C1 segment of cervical spinal cord (tissue), 14 donors: ENCODE measurements at places on chromosomes 6 and 20.

- no peak for DNase-seq
Observed at GRCh38 chr6:68040312-68040778, 594.7 kb upstream of the ADGRB3 start.

- DNase-seq, result no peak
Observed at GRCh38 chr20:59526242-59527225, 77.8 kb upstream of the PHACTR3 start.

DNA sequence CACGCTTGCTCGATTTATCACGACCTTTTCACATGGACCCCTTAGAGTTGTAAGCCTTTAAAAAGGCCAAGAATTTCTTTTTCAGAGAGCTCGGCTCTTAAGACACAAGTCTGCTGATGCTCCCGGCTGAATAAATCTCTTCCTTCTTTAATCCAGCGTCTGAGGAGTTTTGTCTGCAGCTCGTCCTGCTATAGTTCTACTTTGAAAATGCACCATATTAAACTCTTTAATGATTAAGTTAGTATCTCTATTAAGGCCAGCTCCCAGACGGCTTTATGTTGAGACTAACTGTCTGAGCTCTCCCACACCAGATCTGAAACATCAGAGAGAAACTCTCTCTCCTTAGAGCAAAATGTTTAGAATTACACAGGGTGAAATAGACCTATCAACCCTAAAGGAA is 18.0 kb upstream of the GSTA3 start:
- DNase-seq, result no peak

DNA sequence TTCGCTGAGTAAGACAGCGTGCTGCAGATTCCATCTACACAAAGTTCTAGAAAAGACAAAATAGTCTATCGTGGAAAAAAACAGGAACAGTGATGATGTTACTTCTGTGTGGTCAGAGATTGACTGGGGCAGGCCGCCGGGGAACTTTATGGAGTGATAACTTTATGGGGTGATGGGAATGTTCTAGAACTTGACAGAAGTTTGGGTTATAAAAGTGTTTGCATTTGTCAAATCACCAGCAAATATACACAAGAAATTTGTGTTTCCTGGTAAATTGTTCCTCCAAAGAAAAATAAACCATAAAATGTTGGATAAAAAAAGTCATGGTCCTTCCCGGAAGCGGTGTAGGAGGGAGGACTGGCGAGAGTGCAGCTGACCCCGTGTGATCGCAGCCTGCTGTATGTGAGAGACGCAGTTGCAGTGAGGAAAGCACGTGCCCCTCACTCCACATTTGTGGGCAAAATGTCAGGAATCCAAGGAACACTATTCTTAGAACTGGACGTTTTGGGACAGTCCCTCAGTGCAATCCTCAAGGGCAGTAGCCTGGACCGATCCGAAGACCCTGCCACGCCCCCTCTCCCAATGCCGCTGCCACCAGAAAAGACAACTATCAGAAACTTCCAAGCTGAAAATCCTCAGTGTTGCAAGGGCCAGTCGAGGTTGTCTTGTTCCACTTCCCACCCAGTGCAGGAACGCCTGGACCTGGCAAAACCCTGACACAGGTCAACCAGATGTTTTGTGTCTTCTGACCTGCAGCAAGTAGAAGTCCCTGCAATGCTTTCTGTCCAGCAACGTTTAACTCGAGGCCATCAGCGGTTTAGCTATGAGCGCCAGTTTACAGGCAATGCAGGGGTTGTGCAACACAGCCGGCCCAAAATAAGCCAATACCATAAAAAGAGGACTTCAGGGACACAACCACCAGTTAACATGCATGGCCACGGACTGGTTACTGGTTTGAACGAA is 80.5 kb upstream of the QKI start:
- DNase-seq, result no peak

DNA sequence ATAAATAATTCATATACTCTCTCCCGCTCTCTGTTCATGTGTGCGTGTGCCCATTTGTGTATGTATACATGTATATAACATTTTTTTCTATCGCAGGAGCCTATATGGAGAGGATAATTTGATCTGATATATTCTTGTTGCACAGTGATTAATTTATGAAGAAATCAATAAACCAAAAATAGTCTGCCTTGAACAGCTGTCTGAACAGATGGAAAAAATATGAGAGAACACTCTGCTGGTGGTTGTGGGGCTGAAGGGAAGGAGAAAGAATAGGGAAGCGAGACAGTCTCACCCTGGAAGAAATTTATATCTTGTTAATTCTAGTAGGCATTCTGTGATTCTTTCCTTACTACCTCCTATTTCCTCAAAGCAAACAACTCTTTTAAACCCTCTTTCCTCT is 96.6 kb upstream of the B3GAT2 start:
- no peak for DNase-seq

DNA sequence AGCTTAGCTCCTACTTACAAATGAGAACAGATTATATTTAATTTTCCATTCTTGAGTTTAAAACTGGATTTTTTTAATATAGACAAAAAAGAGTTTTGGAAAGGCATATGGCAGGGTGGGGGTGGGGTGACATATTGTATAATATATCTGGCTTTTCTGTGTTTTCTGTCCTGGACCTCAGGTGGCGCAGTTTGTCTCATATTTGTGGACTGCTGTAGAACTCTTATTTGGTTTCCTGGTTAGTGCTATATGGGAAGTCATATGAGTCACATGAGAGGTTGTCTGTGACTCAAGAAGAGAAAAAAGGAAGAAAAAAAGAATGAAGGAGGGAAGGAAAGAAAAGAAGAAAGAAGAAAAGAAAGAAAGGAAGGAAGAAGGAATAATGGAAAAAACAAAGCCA is 131.8 kb downstream of the CLVS2 start:
- no peak for DNase-seq

- no peak for DNase-seq
Observed at GRCh38 chr6:12923644-12924235, 207.2 kb downstream of the PHACTR1 start.

GRCh38 chr6:13711324-13711732 is 307 bp downstream of the RANBP9 start:
- peak; percentile 52 for DNase-seq

- no peak for DNase-seq
Observed at GRCh38 chr6:78253618-78254017, 600.8 kb downstream of the MEI4 start.

DNA sequence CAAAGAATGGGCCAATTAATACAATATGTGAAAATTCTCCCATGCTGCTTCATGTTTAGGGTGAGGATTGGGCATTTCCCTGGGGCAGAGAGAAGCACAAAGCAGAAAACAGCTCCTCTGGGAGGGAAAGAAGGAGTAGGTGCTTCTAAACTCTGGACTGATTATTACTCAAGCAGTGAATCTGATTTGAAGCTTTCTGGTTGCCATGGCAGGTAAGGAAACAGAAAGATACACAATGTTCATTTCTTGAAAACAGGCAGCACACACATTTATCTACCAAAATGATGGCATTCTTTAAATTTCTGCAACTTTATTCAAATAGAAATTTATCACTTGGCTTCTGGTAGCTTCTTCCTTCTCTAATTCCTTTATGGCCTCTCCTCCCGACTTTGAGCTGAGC is 305.4 kb upstream of the CHD6 start:
- DNase-seq, result no peak

DNA sequence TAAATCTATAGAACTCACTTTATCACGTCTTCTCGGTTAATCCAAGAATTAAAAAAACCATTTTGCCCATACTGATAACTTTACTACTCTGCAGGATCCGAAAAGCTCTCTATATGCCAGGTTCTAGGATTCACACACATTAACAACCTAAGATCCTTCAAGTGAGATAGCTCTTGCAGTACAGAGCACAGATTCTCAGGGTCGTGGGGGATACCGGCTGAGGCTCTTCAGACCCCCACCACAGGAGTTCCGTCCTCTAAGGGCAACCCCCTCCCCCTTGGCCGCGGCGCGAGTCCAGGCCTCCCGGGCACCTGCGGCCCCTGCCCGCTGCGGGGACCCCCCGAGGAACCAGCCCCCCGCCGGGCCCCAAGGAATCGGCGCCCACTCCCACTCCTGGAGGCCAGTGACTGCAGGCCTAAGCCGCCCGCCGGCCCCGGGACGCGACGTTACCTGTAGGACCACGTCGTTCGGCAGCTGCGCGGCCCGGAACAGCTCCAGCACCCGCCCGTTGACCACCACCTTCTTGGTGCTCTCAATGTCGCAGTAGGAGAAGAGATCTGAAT is 892 bp downstream of the REPS1 start:
- peak; percentile 65 for DNase-seq

DNA sequence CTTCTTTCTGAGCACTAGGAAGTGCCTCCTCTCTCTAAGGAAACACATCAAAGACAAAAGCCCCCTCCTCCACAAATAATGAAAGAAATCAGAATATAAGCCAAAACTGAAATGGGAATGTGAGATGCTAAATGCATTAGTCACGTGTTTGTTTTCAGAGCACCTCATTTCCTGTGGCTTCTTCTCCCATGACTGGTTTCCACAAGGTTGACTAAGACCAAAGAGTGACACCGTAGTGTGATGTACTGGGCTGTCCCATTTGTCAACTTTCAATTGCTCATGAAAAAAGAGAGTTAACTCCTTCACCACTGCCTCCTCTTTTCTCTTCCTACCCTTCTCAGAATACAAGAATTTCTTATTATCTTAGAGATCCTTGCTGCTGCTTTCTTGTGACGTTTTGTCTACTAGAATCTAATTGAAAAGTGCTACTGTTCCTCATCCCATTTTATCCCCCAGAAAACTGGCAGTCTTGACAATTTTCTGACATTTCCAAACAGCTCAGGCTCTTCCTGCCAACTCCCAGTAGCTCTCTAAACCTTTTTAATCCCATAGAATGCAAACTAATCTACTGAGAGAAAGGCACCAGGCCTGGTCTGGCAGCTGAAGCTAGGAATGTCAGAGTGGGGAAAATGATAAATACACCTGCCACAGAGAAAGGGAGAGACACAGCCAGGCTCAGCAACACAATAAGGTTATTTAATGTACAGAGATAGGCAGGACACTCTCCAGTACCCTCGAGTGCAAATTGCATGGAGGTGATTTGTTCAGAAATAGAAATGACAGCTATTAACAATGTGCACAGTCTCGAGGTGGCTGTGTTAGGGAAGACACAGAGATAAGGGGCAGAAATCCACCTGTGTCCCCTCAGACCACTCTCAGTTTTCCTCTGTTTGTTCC is 671.7 kb upstream of the NRSN1 start:
- no peak for DNase-seq

DNA sequence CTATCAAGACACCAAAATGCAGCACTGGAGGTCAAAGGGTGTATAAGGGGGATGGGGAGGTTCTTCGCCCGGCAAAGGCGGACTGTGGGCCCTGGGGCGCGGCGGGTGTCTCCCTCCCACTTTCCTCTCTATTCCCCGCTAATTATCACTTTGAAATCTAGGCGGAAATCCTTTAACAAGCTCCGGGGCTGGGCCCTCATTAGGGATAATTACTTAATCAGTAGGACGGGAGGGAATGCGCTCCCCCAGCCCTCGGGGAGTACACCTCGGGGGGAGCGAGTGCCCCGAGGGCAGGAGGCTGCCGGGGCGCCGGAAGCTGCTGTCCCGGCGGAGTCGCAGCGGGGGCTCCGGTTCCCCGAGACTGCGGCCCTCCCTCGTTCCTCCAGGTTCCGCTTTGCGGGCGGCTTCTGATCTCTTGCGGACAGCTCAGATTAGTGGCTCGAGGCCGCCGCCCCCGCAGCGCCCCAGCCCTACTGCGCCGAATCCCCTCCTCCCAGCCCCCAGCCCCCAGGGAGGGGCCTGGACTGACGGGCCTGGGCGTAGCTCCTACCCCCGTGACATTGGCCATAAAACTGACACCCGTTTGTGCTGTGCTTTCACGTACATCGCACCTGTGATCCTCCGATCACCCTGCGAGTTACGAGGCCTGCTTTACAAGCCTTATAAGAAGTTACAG is 14.7 kb downstream of the MUCL3 start:
- no peak for DNase-seq

DNA sequence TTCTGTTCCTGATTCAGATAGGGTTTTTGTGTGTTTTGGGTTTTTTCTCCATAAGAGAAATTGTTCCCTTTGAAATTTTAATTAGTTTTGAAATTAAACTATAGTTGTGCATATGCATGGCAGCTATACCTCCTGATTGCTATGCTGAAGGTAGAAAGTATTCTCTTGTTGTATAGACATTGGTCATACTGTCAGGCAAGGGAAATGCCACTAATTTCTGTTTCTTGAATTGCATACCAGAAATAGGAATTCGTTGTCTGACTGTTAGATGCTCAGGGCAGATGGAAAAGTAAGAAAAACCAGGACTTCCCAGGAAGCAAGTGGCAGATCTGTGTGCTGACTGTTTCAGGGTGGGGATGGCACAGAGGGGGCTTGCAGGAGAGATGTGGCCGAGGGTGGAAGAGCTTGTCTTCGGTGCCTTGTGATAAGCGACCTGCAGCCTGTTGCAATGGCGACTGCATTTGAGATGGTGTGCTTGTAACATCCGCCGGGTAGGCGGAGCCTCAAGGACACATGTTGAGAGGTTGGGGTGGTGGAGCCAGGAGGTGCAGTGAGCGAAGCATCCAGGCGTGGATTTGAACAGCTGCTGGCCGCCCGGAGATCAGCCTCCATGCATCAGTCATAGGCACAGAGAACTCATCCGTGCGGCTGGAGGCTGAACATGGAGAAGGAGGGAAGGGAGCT is 42.8 kb downstream of the RREB1 start:
- DNase-seq, result no peak

- no peak for DNase-seq
Observed at GRCh38 chr6:163775313-163775712, 360.8 kb downstream of the QKI start.

DNA sequence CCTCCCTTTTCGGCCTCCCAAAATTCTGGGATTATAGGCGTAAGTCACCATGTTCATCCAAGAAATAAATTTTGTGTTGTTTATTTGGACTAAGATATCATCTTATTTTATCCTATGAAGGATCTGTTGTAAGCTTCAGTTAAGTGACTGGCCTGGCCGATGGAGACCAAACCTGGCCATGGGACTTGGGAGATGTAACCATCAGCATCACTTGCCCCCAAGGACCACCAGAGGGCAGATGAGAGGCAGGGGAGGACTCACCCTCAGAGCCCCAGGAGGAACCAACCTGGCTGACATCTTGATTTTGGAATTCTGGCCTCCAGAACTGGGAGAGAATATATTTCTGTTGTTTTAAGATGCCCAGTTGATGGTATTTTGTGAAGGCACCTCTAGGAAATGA is 266.7 kb downstream of the CDH26 start:
- DNase-seq, result no peak
